ENCODE measurements at places on chromosomes 3 and 15.

DNA sequence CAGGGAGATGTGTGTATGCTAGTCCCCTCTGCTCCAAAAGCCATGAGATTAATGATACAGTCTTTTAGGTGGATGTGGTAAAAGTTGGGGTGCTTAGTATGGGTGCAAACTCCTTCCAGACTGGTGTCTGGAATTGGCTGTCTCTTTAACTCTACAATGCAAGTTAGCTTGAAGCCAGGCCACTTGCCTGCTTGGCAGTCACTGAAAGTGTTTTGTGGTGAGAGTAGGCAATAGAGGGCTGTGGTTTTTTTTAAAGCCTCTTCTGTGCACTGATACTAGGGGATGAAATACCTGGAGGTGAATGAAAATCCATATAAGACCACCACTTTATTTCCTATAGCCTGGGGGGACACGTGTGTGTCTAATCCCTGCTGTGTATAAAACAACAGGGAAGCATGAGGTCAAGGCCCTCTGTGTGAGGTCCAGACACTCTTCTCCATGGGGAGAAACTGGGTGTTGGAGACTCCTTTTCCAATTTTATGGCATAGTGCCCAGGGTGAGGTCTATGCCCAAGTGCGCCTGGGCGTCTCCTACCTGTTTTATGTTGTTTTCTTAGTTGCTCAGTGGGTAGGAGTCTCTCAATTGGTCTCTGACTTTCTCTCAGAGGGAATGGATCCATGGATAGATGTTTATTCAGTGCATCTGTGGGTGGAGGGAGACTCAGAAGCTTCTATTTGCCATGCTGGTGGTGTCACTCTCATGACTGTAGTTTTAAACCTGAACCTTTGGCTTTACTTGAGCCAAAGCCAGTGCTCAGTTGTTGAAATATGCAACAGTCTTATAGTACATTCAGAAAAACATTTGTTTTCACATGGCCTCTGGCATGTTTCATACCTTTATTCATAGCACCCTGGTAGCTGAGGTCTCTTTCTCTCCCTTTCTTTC lies 327.8 kb upstream of the ATP11B start:
- no peak for DNase-seq

GRCh38 chr15:85984241-85984640 lies 95.4 kb upstream of the AGBL1 start:
- no peak for DNase-seq

DNA sequence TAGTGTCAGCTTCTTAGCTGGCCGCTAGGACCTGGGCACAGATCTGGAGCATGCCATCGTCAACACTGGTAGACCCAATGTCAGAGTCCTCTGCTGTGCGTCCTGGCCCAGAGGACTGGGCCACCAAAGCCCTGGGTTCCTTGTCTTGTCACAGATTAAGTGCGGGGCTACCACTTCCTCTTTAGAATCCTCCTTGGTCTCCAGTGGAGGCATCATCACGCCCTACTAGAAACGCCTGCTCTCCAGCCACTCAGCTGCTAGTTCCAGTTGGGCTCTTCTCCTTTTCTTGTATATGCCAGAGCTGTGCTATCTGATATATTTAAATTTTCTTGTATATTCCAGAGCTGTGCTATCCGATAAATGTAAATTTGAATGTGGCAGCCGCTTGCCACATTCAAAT lies 11.2 kb downstream of the PPCDC start:
- no peak for DNase-seq

- DNase-seq, result no peak
These were observed 88.8 kb upstream of the TSEN2 start for GRCh38 chr3:12395349-12396012.

GRCh38 chr3:190169243-190169642 lies 48.5 kb upstream of the P3H2 start:
- DNase-seq, result no peak

DNA sequence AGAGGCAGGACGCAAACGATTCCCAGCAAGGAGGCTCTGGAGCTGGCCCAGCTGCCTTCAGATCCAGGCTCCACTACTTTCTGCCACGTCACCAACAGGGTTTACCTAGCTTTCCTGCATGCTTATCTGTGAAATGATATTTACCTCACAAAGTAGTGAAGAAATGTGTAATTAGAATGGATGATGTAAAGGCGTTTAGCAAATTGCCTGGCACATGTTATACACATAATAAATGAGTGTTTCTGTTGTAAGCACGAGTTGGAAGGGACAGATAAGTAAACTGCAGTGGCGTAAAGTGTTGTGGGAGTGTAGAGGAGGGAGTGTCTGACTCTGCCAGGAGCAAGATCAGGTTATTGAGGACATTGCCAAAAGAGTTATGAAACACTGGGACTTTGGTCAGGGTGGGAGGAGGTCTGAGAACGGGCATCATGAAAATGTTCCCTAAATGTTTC lies 3.5 kb upstream of the CHAC1 start:
- DNase-seq, result no peak

- no peak for DNase-seq
These were observed 336.6 kb upstream of the SLCO3A1 start for GRCh38 chr15:91516866-91517265.

- no peak for DNase-seq
These were observed 242.9 kb upstream of the BHLHE40 start for GRCh38 chr3:4736284-4736861.

DNA sequence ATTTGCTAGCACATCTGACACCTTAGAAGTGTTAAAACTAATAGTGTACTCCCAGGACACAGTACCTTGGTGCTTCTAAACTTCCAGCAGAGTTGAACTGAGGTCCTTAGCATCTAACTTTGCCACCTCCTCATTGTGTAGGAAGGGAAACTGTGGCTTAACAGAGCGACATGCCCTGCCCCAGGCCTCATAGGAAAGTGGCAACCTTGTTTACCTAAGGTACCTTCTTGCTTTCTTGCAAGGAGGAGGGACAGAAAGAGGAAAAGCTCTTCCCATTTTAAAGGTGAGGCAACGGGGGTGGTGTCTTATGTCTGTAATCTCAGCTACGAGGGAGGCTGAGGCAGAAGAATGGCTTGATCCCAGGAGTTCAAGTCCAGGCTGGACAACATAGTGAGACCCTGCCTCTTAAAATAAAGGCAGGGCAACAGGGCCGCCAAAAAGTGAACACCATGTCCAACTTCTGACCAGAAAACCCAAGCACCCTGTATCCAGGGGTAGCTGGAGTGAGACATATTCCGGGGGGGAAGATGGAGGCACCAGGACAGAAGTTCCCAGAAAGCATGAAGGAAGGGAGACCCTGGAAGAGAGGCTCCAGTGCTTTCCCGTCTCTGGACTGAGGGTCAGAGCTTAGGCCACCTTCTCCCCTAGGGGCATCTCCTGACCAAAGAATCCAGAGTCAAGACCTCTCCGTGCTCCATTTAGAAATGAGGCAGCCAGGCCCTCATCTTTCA lies 540 bp upstream of the KLHL40 start:
- no peak for DNase-seq

- DNase-seq, result no peak
These were observed 60.5 kb downstream of the CERS3 start for GRCh38 chr15:100468285-100468684.

DNA sequence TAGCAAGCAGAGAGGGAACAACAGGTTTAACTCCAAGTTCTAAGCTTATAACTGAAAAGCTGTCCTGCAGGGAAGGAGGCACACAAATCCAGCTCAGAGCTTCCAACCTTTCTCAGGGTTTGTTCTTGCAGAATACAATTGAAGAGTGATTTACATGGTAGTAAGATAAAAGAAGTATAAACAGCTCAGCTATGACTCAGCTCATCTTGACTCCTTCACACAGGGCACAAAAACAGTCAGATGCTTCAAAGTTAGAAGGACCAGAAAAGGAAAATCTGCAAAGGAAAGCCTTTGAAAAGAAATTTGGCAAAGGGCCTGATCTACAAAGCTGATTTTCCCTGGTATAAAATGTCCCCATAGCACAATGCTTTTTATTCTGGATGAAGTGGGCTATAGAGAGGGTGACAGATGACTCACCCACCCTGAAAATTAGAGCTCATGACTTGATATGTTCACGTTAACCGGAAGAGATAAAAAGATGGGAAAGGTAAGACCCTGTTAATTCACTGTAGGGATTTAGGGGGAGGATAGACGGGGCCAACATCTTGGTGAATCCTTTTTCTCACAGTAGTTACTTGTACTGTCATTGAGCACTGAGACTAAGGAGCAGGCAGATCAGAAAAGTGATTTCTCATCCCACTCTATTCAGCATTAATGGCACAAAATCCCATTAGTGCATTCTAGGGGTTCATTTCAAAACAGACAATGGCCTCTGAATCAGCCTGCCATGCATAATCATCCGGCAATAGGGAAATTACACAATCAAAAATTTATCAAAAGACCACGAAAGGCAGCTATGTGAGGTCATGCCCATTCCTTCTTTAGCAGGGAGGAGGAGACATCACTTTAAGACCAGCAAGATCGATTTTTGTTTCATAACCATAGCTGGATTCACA lies 143.5 kb downstream of the GAP43 start:
- peak; percentile 8 for DNase-seq

DNA sequence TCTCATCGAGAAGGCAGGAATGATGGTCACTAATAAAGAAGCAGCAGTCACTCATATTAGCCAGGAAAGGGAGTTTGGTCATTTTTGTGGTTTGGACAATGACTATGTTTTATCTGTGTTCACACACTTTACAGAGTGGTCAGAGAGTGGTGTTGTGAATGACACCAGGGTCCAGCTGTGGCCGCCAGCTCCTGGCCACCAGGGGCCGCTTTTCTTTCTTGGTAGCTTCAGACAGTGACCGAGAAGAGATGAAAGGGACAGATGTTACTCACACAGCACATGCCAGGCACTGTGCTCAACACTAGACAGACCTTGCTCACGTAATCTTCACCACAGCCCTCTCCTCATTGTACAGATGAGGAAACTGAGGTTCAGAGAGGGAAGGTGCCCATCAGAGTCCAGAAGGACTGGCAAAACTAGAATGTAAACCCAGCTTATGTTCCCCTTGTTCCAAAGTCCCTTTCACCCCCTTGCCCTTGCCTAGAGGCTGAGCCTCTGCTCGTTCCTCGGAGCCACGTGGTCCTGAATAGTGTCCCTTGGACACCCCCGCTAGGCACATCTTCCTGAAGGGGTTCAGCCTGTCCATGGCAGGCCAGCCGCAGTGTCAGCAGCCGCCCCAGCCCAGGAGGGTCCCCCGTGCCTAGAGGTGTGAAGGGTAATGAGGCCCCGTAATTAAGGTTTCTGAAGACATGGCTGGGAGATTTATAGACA lies 55.6 kb downstream of the CYP11A1 start:
- DNase-seq, result peak; percentile 73

GRCh38 chr15:100094127-100094510 lies 247.7 kb downstream of the ADAMTS17 start:
- no peak for DNase-seq

DNA sequence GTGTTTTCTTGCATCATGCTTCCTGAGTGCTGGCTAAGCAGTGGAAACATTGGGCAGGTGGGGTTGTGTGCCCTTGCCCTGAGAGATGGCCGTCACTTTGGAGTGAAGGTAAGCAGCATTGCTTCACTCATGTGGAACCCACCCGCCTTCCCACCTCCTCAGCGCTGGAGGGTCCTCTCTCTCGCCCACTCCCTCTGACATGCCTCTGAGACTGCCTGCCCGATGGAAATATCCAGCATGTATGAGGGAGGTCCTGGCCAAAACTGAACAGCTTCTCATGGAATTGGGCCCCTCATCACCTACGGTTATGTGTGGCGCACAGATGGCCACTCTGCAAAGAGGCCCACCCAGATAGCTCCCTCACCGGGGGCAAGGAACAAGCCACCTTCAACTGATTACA lies 48.6 kb downstream of the SMAD3 start:
- DNase-seq, result no peak

GRCh38 chr15:73724212-73724611 lies 28.9 kb downstream of the INSYN1 start:
- peak; percentile 25 for DNase-seq

GRCh38 chr15:82751308-82751707 lies 41.6 kb upstream of the AP3B2 start:
- DNase-seq, result no peak

DNA sequence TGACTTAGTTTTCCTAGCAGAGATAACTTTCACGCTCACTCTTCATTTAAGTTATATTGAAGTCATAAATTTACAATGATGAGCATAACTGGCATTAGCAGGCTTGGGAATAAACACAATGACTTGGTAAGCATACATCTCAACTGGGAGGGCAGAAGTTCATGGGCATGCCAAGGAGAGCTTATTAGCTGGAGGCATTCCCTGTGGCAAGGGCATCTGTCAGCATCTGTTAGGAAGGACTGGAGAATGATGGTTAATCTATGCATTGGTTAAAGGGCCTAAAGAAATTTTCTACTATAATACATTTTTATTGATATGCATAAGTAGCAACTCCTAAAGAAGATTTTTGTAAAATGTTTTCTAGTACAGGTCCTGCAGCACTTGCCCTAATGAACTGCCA lies 52.4 kb downstream of the NEK11 start:
- no peak for DNase-seq

GRCh38 chr3:35183927-35184675 lies 455.2 kb upstream of the ARPP21 start:
- no peak for DNase-seq

DNA sequence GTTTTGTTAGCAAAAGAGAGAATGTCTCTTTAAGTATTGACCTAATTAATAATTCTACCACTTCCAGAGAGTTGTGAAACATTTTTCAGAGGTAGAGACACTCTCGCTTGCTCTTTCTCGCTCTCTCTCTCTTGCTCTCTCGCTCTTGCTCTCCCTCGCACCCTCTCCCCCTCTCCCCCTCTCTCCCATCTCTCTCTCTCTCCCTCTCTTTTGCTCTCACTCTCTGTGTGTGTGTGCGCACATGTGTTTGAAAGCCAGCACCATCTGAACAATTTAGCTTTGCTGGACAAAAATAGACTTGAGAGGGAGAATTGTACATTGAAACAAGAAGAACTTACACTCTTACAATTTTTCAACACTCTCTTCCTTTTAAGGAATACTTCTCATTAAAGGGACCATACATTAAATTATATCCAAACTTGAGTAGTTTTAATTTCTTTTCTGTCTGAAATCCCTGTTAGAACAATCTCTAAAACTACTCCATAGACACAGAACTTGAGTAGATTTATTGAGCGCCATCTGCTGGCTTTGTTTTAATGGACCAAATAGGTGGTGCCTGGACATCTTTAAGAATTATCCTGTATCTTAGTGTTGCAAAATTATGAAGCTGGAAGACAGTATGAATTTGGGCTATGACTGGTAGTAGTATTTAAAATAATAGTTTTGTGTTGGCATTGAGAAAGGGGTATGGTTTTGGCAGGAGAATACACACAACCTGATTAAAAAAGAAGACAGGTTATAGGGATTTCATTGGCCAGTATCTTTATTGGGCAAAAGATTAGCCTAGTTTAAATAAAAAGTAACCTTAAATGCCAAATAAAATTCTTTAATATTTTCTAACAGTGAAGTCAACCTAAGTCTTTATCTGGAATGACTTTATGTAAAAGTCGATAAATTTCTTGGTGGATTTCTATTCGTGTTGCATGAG lies 124.6 kb downstream of the AKAP13 start:
- peak; percentile 66 for DNase-seq

DNA sequence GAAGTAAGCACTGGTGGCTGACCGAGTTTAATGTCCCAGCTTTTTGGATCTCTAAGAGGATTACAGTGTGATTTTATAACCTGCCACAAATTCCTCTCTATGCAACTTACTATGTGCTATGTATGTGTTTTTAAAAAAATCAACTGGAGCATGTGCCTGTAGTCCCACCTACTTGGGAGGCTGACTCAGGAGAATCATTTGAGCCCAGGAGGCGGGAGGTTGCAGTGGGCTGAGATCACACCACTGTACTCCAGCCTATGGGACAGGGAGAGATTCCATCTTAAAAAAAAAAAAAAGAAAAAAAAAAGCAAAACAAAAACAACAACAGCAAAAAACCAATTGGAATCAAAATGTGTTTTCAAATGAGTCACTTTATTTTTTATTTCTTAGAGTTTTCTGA lies 29.6 kb downstream of the DUT start:
- no peak for DNase-seq

GRCh38 chr3:21310161-21310560 lies 440.8 kb downstream of the ZNF385D start:
- no peak for DNase-seq
